ENCODE measurements at places on chromosomes 12 and 14.
A peak's percentile ranks its signal among the peaks of the same experiment; 100 is the strongest.

DNA sequence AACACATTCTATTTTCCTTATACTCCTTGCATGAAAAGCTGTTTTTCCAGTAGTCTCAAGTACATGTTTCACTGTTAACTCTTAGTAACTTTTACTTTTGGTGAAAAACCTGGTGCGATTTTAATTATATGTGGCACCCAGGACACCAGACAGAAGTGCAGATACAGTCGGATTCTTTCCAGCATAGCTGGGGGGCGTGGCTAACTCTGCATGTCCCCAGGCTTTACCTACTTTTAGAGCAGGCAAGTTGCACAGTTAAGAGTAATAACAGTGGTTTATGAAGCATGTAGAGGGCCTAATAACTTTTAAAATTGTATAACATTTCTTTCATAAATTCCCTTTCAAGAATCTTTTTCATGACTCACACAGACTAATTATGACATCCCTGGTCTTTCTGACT is 70.7 kb downstream of the HSD17B6 start:
- DNase-seq, result no peak

DNA sequence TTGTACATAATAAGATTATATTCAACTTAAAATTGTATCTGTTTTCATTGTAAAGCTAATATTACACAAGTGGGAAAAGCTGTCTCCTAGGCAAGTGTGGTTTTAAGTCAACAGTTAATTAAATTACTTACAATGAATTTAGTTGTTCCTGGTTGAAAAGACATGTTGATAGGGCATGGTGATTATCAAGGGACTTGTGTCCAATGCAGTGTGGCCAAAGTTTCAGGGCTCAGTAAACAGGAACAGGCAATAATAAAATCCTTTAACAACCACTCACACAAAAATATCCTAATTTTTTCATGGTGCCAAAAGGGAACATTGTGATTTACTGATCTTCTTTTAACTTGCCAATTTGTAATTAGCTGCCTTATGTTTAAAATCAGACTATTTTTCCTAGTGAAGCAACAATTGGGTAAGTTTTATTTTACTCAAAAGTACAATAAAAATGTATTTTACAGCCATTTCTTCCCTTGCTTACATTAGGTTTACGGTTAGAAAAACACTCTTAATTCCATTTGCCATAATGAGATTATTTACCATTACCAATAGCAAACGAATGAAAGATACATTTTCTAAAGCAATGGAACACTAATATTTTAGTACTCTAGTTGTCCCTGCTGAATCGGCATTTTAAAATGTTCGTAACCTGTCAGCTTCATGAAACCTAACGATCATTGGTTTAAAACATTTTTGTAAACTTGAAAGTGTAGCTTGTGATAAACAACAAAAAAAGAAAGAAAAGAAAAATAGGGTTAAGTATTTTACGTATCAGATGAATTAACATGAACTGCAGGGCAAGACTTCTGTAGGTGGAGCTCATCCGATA is 1.8 kb upstream of the WNK1 start:
- DNase-seq, result peak; percentile 12

DNA sequence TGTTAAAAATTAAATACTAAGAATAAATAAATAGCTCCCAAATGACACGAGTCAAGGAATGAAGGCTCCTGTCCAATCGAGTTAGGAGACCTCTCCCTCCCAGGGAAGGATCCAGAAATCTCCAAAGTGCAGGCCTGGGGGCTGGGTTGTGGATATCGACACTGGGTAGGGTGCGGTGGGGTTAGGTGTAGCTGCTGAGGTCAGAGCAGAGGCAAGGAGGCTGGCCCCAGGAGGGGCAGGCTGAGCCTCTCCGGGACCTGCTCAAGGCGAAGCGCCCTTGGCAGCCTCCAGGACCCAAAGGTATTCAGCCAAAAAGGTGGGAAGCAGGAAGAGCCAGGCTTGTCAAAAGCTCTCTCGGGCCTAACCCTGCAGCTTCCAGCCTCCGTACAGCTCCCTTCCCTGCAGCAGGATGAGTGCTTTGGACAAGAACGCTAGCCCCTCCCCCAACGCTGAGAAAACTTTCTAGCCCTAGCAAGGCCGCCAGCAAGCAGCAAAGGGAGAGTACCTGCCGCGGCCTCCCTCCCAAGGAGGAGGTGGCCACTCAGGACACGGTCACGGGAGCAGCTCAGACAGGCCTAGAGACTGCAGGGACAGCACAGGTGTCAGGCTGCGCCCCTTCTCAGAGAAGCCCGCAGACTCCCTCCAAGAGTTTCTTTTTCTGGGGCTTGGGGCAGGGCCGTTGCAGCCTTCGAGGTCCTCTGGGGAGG is 3.7 kb upstream of the PNMA1 start:
- DNase-seq, result no peak

DNA sequence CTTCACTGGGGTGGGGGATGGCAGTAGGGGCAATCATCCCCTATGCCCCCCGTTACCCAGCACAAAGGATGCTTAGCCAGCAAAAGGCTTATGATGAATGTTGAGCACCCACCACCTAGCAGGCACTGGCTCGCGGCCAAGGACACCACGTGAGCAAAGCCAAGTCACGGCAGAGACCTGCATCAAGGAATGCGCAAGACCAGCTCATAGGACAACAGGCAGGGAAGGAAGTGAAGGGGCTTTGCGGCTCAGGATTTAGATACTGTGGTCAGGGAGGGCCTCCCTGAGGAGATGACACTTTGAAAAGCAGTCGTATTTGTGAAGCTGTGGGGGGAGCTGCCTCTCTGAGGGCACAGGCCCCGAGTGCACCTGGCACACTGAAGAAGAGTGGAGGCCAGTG is 32.8 kb downstream of the SH2B3 start:
- DNase-seq, result peak; percentile 87

GRCh38 chr14:64673748-64674147 is 30.5 kb upstream of the PLEKHG3 start:
- DNase-seq, result peak; percentile 97

DNA sequence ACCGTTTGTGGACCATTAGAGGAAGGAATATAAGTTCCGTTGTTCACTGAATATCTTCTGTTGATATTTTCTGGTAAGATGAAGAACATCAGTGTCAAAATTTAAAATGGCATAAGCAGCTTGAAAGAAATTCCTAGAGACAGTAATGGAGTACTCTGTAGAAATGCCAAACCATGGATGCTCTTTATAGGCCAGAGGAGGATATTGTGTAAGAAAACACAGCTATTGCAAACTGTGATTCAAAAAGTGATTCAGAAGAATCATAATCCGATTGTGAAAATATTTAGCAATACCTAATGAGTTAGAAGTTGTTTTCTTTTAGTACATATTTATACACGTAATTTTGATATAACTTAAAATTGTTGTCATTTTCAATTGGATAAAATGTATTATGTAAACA is 102.8 kb downstream of the SLC16A7 start:
- DNase-seq, result peak; percentile 48

GRCh38 chr14:102323102-102323501 is 3.6 kb downstream of the ZNF839 start:
- peak; percentile 80 for DNase-seq

GRCh38 chr12:98519257-98519907 is 4.0 kb downstream of the TMPO start:
- no peak for DNase-seq

- DNase-seq, result no peak
Measured at GRCh38 chr14:68539241-68539737, 253.6 kb downstream of the ZFP36L1 start.

DNA sequence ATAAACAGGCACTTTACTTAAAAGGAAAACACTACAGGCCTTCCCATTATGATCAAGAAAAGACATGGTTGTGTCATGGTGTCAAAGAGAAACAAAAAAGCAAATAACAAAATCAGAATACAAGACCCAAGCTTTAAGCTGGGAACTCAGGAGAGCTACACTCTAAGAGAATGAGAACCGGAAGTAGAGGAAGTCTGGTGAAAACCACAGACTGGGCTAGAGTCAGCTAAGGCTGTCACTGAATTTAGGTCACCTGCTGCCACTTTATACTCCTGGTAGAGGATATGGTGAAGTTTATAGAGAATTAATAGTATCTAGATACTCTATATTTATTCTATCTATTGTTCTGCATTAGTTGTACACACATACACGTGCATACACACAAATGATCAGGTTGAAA is 971.7 kb downstream of the FLRT2 start:
- peak; percentile 17 for DNase-seq

- no peak for DNase-seq
Measured at GRCh38 chr12:54032086-54032619, 697 bp upstream of the HOXC5 start.

DNA sequence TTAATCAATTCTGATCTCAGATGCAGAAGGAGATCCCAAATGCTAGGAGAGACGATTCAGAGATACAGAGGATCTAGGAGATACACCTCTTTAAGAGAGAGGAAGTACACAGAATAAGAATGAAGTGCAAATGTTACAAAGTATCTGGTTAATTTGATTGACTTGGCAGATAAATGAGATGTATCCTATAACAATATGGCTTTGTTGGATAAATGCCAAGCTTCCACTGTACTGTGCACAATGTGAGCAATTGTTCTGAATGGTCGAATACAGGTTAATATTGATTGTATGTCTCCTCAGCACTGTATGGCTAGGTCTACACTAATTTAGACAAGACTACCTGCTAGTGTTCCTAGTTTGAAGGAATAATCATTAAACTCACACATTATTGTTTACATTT is 119.6 kb upstream of the PTPRB start:
- no peak for DNase-seq

All from MV-4-11 (cell line).